ENCODE measurements at places on chromosomes 13 and 19. TPM values are rescaled to one million over a fixed set of nuclear protein-coding genes. Genes with fewer than 3 reads are reported as not detected.

Gene LIN7B
- total RNA-seq: 7.1 TPM

Gene TMEM255B
- total RNA-seq: 0.81 TPM

Gene BEST2
- 0.22 TPM for total RNA-seq

Gene FGF14
- not detected for total RNA-seq

Gene MYBPC2
- not detected for total RNA-seq

Gene SMIM44
- total RNA-seq: not detected

Gene ESD
- 94.5 TPM for total RNA-seq

Gene EML2
- total RNA-seq: 24.6 TPM

Gene RNASEH2A
- total RNA-seq: 48.7 TPM

Gene PEG3
- total RNA-seq: not detected

Gene RNF113B
- not detected for total RNA-seq

Gene OR10H2
- not detected for total RNA-seq

Gene PLIN5
- 0.10 TPM for total RNA-seq

Gene PALM3
- total RNA-seq: 2.4 TPM

Gene KASH5
- not detected for total RNA-seq

Gene ZNF578
- total RNA-seq: not detected

Gene ETV2
- total RNA-seq: 2.1 TPM

Gene TBXA2R
- total RNA-seq: 1.2 TPM

Gene ZBTB7A
- 15.3 TPM for total RNA-seq

Gene UNC13A
- 1.7 TPM for total RNA-seq

Gene SIGLEC5
- not detected for total RNA-seq

Gene TLE6
- 5.8 TPM for total RNA-seq

All from A549 treated with GW870086 at 1 μM for 4 hours (cell line).